Nucleus accumbens (tissue), 56 donors: ENCODE measurements at places on chromosomes 16 and 17.

DNA sequence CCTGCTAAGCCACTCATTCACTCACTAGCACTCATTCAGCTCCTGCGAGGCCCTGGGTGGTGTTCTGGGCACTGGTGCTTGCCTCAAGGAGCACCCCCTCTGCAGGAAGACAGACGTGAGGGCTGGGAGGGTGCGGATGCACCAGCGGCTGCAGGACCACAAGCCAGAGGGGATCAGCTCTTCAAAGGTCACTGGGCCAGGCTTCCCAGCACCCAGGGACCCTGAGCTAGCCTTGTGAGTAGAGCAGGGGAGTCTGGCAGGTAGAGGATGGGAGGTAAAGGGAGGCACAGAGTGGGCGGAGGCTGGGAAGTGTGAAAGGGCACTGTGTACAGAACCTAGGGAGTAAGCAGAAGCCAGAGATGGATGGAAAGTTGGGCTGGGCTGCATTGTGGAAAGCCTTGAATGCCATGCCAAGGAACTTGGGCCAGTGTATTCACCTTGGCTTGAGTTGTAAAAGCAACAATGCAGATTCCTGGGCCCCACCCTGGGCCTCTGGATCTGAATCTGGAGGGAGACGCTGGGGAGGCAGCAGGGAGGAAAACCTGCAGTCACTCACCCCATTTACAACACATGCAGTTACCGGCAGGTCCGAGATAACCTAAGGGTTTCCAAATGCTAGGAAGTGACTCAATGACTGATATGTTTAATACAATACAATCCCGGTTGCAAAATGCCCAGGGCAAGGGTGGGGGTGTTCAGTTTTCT, 1.7 kb downstream of the IL4R start:
- DNase-seq: no peak

GRCh38 chr17:68697850-68698361, 96.7 kb upstream of the FAM20A start:
- DNase-seq: no peak

DNA sequence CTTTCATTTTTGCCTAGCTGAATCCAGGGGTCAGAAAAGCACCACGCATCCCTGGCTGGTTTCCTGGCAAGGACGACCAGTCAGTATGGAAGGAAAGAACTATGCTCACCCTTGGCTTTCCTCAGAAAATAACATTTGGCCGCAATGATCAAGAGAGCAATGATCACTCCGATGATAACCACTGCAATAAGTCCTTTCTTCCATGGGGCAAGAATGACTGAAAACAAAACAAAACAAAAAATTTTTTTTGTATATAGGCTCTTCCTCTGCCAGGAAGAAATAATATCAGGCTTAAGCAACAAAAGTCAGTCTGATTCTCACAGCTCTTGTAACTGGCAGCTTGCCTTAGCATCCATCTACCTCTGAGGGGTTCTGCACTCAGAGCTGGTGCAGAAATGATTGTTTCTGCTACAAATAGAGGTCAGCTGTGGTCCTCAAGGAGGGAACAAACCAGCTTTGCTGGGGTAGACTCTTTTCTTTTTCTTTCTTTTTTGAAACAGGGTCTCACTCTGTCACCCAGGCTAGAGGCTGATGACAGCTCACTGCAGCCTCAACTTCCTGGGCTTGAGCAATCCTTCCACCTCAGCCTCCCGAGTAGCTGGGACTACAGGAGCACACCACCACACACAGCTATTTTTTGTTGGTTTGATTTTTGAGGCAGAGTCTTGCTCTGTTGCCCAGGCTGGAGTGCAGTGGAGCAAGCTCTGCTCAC, 35.7 kb downstream of the PECAM1 start:
- no peak for DNase-seq

GRCh38 chr17:73232587-73233373, 28.9 kb downstream of the CPSF4L start:
- peak; percentile 55 for DNase-seq

GRCh38 chr17:59366040-59366757, 34.7 kb downstream of the YPEL2 start:
- no peak for DNase-seq

DNA sequence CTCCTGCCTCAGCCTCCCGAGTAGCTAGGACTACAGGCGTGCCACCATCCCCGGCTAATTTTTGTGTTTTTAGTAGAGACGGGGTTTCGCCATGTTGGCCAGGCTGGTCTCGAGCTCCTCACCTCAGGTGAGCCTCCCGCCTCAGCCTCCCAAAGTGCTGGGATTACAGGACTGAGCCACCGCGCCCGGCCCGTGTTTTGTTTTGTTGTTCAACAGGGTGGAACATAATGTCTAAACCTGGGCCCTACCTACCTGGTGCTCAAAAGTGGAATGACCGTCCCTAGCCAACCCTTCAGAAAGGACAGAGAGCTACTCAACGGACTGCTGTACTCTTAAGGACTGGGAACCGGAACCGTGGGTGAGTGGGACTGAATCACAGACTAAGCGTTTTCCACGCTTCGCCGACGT, 772 bp upstream of the KIF22 start:
- no peak for DNase-seq

DNA sequence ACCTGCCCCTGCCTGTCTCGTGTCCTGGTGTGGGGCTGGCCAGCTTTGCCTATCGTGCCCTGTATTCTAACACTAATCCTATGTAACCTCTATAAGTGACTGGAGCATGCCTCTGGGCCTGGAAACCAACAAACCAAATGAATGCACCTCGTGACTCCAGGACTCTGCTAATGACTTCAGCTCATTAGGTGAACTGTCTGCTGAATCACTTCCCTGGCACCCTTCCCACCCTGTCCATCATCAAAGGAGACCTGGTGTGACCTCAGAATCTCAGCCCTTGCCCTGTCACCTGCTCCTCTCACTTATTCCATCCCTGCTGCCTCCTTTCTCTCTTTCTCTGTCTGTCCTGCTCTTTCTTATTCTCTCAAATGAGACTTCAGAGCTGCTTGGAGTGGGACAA, 322.4 kb downstream of the CBLN1 start:
- no peak for DNase-seq

DNA sequence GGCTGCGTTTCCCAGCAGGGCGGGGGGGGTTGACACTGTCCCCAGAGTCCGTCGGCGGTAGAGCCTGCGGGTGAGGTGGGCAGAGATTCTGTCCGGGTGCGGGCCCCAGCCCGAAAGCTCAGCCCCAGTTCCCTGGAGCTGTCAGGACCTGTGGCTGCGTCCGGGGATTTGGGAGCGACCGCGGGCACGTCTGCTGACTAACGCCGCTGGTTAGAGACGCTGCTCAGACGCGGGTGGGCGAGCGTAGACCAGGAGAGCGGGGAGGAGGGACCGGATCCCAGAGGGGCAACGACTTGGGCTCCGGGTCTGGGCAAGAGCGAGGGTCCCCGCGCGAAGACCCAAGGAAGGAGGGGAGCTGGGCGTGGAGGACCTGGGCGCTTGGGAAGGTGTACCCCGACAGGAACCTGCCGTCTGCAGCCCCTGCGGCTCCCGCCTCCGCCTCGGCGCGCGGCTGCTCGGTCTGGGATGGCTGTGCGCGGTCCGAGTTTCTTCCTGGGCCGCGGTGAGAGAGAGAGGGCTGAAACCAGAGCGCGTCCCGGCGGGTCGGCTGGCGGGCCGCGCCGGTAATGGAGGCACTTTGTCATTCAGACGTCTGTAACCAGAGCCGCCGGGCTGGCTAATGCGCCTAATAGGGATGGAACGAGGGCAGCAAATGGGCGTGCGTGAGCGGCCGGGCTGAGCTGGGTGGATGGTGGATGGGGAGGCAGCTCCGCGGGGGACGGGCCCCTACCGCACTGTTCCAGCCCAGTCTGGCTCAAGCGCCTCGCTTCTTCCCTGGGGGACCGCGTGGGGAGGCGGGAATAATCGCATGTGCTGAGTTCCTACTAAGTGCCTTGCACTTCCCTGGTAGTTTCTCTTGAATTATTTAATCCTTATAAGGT, 2.3 kb downstream of the NGFR start:
- DNase-seq: no peak

GRCh38 chr17:534071-534691, 180.5 kb downstream of the VPS53 start:
- DNase-seq: no peak

DNA sequence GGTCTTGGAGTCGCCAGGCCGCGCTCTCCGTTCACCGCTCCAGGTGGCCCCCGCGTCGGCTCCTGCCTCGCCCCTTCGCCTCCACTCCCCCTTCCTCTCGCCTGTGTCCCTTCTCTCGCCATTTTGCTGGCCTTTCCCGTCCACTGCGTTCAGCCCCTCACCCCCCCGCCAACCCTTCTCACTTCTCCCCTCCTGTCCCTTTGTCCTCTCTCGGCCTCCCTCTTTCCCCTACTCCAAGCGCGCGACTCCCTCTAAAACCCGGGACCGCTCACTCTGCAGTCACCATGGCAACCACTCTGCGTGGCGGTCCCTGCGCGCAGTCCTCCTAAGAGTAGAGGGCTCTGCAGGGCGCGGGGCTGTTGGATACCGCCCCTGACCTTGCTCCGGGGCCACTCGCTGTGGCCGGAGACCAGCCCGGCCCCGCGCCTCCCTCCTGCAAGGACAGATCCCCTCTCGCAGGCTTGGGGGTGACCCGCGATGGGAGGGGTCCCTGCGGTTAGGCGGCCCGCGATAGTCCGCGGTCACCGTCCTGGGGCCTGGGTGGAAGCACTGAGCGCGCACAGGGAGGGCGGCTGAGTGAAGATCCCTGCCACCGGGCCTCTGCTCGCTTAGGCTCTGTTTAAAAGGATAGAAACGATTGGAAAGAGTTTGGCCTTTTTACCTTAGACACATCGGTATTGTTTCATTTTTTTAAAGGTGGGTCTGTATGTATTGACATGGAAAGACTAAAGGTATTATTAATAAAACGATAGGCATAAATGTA, 454 bp downstream of the CCDC40 start:
- DNase-seq: peak; percentile 18
